SJCRH30 (cell line): ENCODE measurements at places on chromosomes 16 and 17. TPM values are rescaled to one million over a fixed set of nuclear protein-coding genes. Genes with fewer than 3 reads are reported as not detected.

Gene GAST
- not detected in 2 replicates for total RNA-seq

Gene KRTAP9-8
- total RNA-seq: not detected in 2 replicates

Gene NOMO2
- 80.6 and 82.2 TPM in 2 replicates for total RNA-seq

Gene NPIPB8
- total RNA-seq: not detected in 2 replicates

Gene SCNN1G
- total RNA-seq: not detected in 2 replicates

Gene BAIAP3
- 0.13 and 0.34 TPM in 2 replicates for total RNA-seq

Gene MGAT5B
- 0.35 and 1.2 TPM in 2 replicates for total RNA-seq

Gene TMEM106A
- 0.63 and 2.0 TPM in 2 replicates for total RNA-seq

Gene ETV4
- total RNA-seq: 70.0 and 70.4 TPM in 2 replicates

Gene ENKD1
- 2.5 and 3.0 TPM in 2 replicates for total RNA-seq

Gene DNAJA2
- 86.4 and 90.9 TPM in 2 replicates for total RNA-seq

Gene RRAD
- 0.30 and 0.49 TPM in 2 replicates for total RNA-seq

Gene C17orf78
- not detected in 2 replicates for total RNA-seq

Gene KIFC3
- total RNA-seq: 11.4 and 11.8 TPM in 2 replicates

Gene NUPR1
- not detected in 2 replicates for total RNA-seq

Gene STX4
- 22.6 and 23.9 TPM in 2 replicates for total RNA-seq

Gene FKBP10
- 61.4 and 72.2 TPM in 2 replicates for total RNA-seq

Gene PRSS36
- total RNA-seq: 0.43 and 0.51 TPM in 2 replicates

Gene CTRB1
- total RNA-seq: not detected in 2 replicates

Gene NUTF2
- total RNA-seq: 164 and 177 TPM in 2 replicates

Gene GRAPL
- 0.40 and 0.48 TPM in 2 replicates for total RNA-seq

Gene KRT27
- total RNA-seq: not detected in 2 replicates

Gene EFCAB5
- total RNA-seq: 0.15 TPM in 1 of 2 replicates, not detected in the other

Gene RBBP6
- 37.1 and 54.9 TPM in 2 replicates for total RNA-seq

Gene NOXO1
- total RNA-seq: 0.43 TPM in 1 of 2 replicates, not detected in the other

Gene CCDC40
- total RNA-seq: 8.8 and 11.3 TPM in 2 replicates

Gene IL17C
- not detected in 2 replicates for total RNA-seq

Gene LITAF
- total RNA-seq: 48.9 and 49.8 TPM in 2 replicates

Gene TBC1D3C
- total RNA-seq: 0.66 and 1.0 TPM in 2 replicates
